ENCODE measurements at places on chromosomes 2 and 18.

DNA sequence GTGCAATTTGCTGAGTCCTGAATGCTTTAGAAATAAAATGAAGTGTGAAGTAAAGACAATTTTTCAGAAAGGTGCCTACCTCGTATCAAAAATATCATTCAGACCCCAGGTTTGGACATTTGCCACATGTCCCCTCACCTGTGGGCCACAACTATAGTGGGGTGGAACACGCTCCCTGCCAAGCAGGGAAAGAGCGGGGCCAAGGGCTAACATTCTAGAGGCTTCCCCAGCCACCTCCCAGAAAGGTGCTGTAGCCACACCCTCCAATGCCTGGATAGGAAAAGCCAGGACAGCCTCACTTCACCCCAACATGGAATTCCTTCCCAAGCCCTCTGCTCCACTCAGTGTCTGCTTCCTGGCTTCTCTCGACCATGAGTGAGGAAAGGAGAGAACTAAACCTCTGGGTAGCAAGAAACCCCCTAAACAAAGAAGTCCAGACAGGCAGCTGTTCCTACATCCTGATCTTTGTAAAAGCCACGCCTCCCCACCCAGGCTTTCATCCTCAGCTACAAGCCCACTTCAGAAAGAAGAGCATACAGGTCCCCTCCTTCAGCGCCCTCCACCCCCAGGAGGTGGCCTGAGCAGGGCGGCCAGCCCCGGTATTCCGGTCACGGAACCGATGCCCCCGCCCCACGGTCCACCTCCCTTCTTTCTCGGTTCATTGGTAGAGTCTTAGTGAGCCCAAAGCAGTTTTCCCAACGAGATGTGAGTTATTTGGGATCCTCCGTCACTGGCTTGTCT lies 2.1 kb downstream of the COL6A3 start:
- DNase-seq = no peak

DNA sequence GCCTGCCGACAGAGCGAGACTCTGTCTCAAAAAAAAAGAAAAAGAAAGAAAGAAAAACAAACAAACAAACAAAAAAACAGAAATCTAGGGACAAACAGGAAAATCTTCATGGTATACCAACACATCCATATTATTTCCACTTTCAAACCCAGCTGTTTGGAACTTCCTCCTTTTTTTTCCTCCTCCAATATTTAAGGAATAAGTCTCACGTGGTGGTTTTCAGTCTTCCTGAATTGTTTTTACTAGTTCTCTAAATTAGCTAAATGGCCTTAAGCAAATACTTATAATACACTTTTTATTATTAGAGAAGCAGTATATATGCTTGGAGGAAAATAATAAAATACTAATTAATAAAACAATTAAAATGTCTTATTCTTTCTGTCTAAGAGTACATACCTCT lies 48.7 kb upstream of the GLS start:
- DNase-seq = no peak

- no peak for DNase-seq
These were observed 22.3 kb upstream of the FOSL2 start for GRCh38 chr2:28370354-28370753.

GRCh38 chr18:34977838-34978532 lies 63.2 kb upstream of the MAPRE2 start:
- peak; percentile 28 for DNase-seq

GRCh38 chr18:22180722-22181121 lies 11.3 kb downstream of the GATA6 start:
- no peak for DNase-seq

DNA sequence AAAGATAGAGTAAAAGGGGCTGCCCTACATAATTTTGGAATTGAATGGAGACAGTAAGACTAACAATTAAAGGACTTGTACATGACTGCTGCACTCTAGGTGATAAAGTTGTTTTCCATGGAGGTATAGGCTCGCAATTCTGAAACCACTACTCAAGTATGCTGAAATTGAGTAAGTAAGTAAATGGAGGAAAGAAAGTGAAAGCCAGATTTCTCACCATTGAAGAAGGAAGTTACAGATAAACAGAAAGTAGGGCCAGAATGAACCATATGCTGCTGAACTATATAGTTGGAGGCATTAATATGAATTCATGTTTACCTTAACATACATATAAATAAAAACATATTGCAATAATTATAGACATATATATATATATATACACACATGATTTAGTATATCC lies 225.7 kb upstream of the ST6GAL2 start:
- DNase-seq = no peak

DNA sequence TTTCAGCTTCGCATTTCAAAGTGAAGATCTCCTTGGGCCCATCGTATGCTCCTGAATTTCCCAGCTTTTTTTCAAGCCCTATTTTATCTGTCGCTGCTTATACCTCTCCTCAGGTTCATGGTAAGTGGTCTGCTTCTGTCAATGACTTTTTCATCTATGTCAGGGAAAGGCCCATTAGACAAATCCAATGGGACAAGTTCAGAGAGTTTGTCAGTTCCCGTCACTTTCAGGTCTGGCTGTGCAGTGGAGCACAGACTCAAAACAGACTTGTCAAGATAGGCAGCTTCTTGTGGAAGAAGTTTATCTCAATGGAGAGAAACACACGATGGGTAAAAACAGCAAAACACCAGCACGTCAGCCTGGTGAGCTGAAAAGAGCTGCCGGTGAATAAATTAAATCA lies 100.9 kb upstream of the KLF7 start:
- DNase-seq = no peak

DNA sequence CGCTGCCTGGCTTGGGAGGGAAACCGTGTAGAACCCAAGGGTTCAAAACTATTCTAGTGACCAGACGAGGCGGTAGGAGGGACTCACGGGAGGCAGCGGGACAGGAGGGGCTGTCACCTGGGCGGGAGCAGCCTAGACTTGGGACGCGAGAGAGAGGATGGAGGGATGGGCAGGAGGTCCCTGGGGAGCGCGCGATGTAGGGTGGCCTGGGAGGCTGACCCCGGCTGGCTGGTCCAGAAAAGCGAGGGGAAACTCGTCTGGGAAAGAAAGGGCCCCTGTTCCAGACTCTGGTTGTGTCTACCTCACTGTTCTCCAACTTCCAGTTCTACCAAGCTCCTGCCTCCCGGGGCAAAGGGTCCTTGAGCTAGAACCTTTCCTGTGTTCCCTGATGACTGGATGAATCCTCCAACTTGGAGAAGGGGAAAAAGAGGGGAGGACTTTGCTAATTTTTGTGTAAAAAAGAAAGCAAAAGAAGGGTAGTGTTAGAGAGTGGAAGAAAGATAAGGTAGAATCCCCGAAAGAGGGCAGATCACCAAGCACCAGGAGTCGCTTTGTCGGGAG lies 1.4 kb downstream of the DOK6 start:
- DNase-seq = no peak

GRCh38 chr2:85802354-85803103 lies 48.7 kb downstream of the ATOH8 start:
- no peak for DNase-seq
